ENCODE measurements at places on chromosomes 5 and 9.

- no peak for DNase-seq
Observed at GRCh38 chr5:15388866-15389265, 111.1 kb upstream of the FBXL7 start.

DNA sequence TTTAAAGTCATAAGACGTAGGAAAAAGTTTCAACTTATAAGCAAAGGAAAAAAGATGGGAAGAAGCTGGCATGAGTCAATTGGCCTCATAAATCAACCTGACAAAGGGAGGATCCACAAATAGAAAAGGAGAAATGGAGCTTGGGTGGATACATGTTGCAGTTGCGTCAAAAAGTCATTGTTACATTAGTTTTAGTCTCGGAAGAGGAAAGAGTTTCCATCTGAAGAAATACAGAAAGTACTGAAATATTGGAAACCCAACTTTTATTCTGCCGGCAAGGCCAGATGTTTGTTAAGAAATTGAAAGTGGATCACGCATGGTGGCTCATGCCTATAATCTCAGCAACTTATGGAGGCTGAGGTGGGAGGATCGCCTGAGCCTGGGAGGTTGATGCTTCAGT is 11.3 kb upstream of the TIMD4 start:
- DNase-seq = no peak

DNA sequence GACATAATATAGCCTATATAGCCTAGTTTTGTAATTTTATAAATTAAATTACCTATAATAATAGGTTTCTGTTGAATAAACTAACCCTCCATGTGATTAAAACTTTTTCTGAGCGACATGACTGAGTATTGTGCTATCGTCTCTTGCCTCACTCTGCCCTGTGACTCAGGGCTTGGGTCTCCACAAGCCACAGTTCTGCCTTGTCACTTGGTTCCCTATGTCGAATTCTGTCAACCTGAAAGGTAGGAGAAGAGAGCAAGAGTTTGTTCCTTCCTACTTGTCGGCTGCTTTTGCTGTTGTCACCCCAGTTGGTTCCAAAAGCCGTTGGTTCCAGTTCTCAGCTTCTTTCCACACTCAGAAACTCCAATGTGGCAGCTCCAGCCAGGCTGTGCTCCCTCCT is 285.9 kb downstream of the PSAT1 start:
- no peak for DNase-seq

DNA sequence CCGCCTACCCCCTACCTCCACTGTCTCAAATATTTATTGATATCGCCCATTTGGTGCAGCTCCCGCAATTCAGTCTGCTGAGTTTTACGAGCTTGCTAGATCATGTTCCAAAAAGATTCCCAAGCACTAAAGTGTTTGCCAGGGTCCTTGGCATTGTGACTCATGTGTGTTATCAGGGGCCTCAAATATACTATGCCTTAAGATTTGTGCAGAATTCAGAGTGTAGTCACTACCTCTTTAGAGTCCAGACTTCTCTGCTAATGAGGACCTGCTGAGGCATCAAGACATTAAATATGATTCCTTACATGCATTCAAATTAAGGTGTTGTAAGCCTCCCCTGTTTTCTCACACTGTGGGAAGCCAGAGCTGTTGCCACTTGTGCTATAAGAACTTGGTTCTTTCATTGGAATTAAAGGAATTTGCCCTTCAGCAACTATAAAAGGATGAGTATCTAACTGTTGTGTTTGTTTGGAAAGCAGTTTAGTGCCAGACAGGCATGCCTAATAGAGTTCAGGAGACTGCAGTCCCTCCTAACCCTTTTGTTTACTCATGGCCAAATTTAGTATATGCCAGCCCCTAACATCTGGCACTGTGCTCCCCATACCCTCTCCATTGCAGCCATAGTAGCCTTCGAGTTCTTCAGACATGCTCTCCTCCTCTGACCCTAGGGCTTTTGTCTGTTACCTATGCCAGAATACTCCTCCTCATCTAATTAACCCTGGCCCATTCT is 316.4 kb downstream of the NR3C1 start:
- peak; percentile 75 for DNase-seq

DNA sequence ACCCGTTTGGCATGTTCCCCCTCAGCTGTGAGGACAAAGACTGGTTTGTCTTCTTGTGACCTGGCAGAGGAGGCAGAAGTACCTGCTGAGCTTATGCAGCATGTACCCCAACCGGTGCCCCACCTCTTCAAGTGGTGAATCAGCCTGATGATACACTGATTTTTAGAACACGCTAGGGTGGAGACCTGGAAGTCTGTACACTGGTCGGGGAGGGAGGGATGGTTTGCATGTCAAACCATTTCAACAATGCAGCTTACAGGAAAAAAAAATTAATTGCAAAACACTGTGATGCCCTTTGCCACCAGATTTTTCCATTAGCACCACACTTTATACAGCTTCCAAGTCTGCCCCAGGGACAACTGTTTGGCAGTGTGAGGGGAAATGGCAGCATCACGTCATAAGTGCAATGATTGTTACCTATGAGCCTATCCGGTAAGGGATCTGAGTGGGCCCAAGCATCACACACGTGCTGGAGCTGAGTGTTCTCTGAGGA is 155.1 kb upstream of the DMRT1 start:
- DNase-seq = peak; percentile 59

DNA sequence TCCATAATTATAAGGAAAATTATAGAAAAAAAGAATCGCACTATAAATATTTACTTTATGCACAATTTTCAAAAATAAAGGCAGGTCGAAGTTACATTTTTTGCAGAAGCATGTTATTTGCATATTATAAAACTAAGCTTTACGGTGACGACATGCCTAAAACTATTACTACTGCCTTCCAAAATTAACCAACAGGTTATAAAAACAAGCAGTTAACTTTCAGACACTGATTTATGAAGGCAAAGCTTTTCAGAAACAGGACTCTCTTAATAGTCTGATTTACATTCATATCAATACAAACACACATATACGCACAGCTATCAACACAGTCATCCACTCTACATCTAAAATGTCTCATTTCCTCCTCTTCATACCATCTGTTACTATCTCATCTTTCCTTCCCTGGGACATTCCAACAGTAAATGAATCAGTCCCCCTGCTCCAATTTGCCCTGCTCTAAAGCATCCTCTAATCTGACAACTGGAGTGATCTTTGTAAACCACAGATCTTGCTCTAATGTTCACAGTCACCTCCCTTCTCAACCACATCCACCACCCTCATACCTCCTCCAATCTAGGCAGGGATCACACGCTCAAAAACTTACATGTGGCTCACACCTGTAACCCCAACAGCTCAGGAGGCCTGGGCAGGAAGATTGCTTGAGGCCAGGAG is 21.6 kb downstream of the FBXW11 start:
- DNase-seq = peak; percentile 97

Measured in ELR (cell line).